Pancreas (tissue), 10 donors: ENCODE measurements at places on chromosomes 13 and 19. TPM values are rescaled to one million over a fixed set of nuclear protein-coding genes. Genes with fewer than 3 reads are reported as not detected.

Gene JAK3
- total RNA-seq: 2.1 TPM

Gene BCAM
- total RNA-seq: 61.4 TPM

Gene KIR2DL3
- not detected for total RNA-seq

Gene ZNF559
- 5.3 TPM for total RNA-seq

Gene KLC3
- 3.3 TPM for total RNA-seq

Gene CEACAM21
- total RNA-seq: not detected

Gene VAV1
- total RNA-seq: 0.23 TPM

Gene PSG3
- not detected for total RNA-seq

Gene FOXO1
- total RNA-seq: 16.7 TPM

Gene MUC16
- under 0.01 TPM for total RNA-seq

Gene CASP14
- total RNA-seq: 0.25 TPM

Gene COX6B2
- 0.62 TPM for total RNA-seq

Gene PRTN3
- total RNA-seq: not detected

Gene PRX
- 2.8 TPM for total RNA-seq

Gene DUXA
- not detected for total RNA-seq

Gene DPF1
- total RNA-seq: not detected

Gene CEACAM16
- 0.24 TPM for total RNA-seq

Gene SLC15A1
- total RNA-seq: 6.9 TPM

Gene CXCL17
- 42.1 TPM for total RNA-seq

Gene ETV2
- total RNA-seq: 0.83 TPM

Gene KDELR1
- total RNA-seq: 82.6 TPM

Gene CARS2
- total RNA-seq: 18.2 TPM

Gene NOTCH3
- total RNA-seq: 15.0 TPM

Gene IGSF23
- 1.3 TPM for total RNA-seq
